ENCODE measurements at places on chromosomes 7 and 10.
A peak's percentile ranks its signal among the peaks of the same experiment; 100 is the strongest.

GRCh38 chr7:144596953-144597352 is 193.5 kb upstream of the NOBOX start:
- DNase-seq: no peak

DNA sequence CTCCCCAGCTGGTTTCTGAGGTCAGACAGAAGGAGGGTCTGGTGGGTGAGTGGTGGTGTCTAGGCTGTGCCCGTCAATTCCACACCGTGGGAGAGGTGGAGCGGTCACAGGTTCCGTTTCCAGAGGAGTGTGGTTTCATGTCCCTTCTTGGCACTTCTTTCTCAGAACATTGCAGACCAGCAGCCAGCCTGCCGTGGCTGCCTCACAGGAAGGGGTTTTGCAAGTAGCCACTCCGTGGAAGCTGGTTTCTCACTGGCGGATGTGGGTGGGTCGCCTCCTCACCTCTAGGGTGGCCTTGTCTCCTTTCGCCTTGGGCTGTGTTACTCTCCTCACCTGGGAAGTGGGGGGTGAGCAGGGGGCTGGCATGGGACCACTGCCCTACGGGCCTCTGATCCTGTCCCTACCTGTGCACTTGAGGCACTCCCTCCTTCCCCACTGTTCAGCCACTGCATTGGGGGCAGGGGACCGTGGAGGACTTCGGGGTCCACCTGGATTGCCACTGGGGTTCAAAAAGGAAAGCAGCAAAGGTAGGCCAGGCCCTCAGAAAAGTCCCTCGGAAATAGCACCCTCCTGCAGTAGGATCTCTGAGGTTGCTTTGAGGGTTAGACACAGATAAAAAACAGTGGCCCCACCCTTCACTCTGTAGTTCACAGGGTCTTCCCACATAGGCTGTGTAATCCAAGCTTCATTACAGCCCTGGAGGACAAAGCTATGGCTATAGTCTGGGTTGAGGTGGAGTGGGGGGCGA is 33.9 kb downstream of the TSPAN14 start:
- DNase-seq: peak; percentile 61

GRCh38 chr7:93574646-93575554 is at the start of gene CALCR:
TSS of gene CALCR (minus strand) at chr7:93574724. CDS start at chr7:93486981, 87,743 bp downstream.
- DNase-seq: no peak

DNA sequence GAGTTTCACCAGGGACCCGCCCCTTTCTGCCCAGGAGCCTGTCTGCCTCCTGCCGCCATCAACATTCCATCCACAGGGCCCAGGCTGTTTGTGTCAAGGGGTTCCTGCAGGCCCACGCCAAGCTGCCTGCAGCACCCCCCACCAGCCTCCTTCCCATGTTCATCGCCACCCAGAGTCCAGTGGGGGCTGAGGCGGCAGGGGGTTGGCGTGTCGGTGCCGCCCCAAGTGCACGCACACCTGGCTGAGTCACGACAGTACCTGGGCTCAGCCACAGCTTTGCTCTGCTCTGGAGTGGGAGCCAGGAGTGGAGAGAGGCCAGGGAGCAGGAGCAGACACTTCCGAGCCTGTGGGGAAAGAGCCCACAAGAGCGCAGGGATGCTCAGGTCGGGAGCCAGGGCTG is 42.8 kb upstream of the TECTB start:
- DNase-seq: no peak

- DNase-seq: no peak
These were observed 39.8 kb downstream of the FOXL3 start for GRCh38 chr7:329691-330281.

DNA sequence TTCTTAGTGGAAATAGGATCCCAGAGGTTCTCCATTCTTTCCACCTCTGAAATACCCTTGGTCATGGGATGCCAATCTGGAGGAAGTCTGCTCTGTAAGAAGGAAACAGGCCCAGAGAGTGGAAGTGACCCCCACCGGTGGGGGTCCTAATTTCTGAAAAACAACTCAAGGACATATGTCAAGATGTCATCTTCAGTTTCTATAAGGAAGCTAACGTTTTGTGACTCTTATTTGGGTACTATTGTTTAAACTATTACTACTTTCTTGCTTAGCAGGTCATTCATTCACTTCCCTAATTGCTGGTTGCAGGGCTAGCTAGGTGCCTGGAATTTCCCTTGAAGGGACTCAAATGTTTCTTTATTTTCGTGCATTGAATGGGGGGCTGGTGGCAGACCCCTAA is 1.9 kb upstream of the ZNF775 start:
- no peak for DNase-seq

GRCh38 chr7:1857487-1858421 is 187.7 kb downstream of the ELFN1 start:
- DNase-seq: no peak

- DNase-seq: no peak
These were observed 560.0 kb upstream of the GALNT17 start for GRCh38 chr7:70571961-70572360.

- DNase-seq: no peak
These were observed 7.5 kb downstream of the CALML3 start for GRCh38 chr10:5532307-5532605.

DNA sequence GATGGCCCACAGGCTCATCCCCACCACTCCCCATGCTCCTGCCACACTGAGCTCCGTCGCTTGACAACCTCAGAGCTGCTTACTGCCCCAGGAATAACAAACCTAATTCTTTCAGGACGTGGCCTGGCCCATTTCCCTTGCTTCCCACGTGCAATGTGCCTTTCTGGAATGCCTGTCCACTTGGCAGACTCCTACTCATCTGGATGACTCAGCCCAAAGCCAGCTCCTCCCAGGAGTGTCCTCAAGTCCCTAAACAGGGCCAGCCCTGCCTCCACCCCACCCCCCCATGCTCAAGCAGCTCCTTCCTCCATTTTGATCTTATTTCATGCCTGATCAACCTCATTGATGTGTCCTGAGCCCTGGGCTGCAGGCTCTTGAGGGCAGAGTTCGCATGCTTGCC is 164.9 kb upstream of the RNF32 start:
- no peak for DNase-seq

- DNase-seq: no peak
These were observed 222.0 kb downstream of the PRPF18 start for GRCh38 chr10:13808556-13809391.

DNA sequence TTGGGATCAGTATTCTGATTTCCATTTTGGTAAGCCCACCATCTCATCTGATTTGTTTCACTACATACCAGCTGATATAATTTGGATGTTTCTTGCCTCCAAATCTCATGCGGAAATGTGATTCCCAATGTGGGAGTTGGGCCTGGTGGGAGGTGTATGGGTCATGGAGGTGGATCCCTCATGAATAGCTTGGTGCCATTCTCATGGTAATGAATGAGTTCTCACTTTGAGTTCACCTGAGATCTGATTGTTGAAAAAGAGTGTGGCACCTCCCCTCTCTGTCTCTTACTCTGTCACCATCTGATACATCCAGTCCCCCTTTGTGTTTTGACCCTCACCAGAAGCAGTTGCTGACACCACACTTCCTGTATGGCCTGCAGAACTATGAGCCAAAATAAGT is 347.3 kb downstream of the ARL4A start:
- DNase-seq: no peak

- DNase-seq: no peak
These were observed 182.2 kb downstream of the PHF14 start for GRCh38 chr7:11155883-11156282.

DNA sequence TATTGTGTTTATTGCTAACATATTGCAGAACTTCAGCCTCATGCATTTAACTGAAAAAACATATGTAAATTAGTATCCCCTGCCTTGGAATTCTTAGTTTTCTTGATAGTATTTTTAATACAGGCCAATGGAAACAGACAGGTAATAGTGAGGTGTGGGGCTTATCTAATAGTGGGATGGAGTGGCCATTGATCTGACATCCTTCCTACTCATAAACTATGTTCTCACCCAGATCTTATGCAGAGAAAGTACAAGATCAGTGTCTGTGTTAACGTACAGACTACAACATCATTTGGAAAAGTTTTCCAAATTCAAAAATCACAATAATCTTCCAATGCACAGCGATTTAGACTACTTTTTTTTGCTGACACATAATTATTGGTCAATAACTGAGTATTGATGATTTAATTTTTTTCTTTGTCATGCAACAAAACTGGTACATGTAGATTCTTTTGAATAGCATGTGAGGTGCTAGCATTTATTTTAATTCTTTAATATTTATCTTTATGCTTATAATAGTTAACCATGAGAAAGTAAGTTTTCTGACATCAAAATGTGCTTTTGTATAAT is 9.7 kb downstream of the CD36 start:
- DNase-seq: no peak
